Activated T-cell treated with anti-CD3 and anti-CD28 coated beads, Interleukin-2, amount 50 U/mL, for 72 hours (primary cell): ENCODE measurements at places on chromosomes 6 and 20. TPM values are rescaled to one million over a fixed set of nuclear protein-coding genes. Genes with fewer than 3 reads are reported as not detected.

The CCN5 gene
- total RNA-seq: not detected

The GRIK2 gene
- total RNA-seq: not detected

The PCSK2 gene
- not detected for total RNA-seq

The PHACTR3 gene
- not detected for total RNA-seq

DNA sequence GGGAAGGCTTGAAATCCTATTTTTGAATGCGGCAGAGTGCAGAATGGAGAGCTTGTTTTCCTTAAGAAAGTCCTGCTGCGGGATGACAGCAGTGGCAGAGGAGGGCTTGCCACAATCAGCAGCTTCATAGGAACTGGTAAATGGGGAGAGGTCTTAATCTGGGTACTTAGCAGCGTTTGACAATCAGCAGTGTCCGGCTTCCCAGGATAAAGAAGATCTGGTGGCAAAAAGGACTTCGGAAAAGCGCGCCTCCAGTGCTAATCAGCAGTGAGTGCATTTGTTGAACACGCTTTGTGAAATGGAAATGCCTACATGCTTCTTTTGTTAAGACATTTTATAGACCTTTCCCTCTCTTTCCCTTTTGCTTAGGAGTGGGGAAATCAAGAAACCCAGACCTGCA is 735.7 kb downstream of the QKI start:
- no peaks in the 10 kb centered on the region for H3K36me3 ChIP-seq
- no peaks in the 10 kb centered on the region for H3K27me3 ChIP-seq
- DNase-seq: no peak
- H3K27ac ChIP-seq: no peak overlapping the region

DNA sequence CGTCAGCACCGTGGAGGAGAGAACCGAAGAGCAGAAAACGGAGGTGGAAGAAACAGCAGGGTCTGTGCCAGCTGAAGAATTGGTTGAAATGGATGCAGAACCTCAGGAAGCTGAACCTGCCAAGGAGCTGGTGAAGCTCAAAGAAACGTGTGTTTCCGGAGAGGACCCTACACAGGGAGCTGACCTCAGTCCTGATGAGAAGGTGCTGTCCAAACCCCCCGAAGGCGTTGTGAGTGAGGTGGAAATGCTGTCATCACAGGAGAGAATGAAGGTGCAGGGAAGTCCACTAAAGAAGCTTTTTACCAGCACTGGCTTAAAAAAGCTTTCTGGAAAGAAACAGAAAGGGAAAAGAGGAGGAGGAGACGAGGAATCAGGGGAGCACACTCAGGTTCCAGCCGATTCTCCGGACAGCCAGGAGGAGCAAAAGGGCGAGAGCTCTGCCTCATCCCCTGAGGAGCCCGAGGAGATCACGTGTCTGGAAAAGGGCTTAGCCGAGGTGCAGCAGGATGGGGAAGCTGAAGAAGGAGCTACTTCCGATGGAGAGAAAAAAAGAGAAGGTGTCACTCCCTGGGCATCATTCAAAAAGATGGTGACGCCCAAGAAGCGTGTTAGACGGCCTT is 41.6 kb downstream of the ZBTB2 start:
- H3K36me3 ChIP-seq: no peaks in the 10 kb centered on the region
- H3K4me3 ChIP-seq: no peak overlapping the region
- H3K27ac ChIP-seq: no peak overlapping the region
- no peaks in the 10 kb centered on the region for H3K27me3 ChIP-seq

DNA sequence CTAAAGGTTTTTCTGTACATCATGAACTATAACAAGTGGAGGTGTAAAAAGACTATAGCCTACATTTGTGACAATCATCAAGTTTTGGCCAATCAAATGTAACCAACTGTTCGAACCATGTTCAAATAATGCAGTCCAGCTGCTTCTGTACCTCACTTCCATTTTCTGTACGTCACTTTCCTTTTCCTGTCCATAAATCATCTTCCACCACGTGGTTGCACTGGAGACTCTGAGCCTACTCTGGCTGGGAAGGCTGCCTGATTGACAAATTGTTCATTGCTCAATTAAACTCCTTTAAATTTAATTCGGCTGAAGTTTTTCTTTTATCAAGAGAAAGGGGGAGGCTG is 270.4 kb upstream of the JARID2 start:
- H3K36me3 ChIP-seq: no peaks in the 10 kb centered on the region
- no peak overlapping the region for H3K27ac ChIP-seq
- H3K27me3 ChIP-seq: no peaks in the 10 kb centered on the region
- peaks cover 12% of the 10 kb centered on the region for H3K4me1 ChIP-seq

- H3K4me1 ChIP-seq: peaks cover 33% of the 10 kb centered on the region
- peaks cover 74% of the 10 kb centered on the region for H3K27me3 ChIP-seq
- peaks cover 6% of the 10 kb centered on the region for H3K36me3 ChIP-seq
These were observed 4.5 kb downstream of the PRDM13 start for GRCh38 chr6:99611148-99611547.
